Diencephalon (tissue), 1 donor: ENCODE measurements at places on chromosomes 6 and 20. TPM values are rescaled to one million over a fixed set of nuclear protein-coding genes. Genes with fewer than 3 reads are reported as not detected.

The PHIP gene
- 51.0 TPM for total RNA-seq

The EPB41L1 gene
- total RNA-seq: 133 TPM

The CPNE5 gene
- 36.0 TPM for total RNA-seq

The LY6G5C gene
- 2.5 TPM for total RNA-seq

The CTNNBL1 gene
- 25.6 TPM for total RNA-seq

The POU5F1 gene
- total RNA-seq: not detected

The MYT1 gene
- total RNA-seq: 11.3 TPM

The CSE1L gene
- 129 TPM for total RNA-seq

The SAMHD1 gene
- 67.1 TPM for total RNA-seq

The NOTCH4 gene
- total RNA-seq: 8.8 TPM
